ENCODE measurements at places on chromosomes 1 and 21. TPM values are rescaled to one million over a fixed set of nuclear protein-coding genes. Genes with fewer than 3 reads are reported as not detected.

The ALDH4A1 gene
- total RNA-seq = 8.0 TPM

GRCh38 chr1:101474039-101474665, 237.3 kb downstream of the S1PR1 start:
- H3K27ac ChIP-seq = no peak overlapping the region
- DNase-seq = no peak
- H3K4me1 ChIP-seq = no peaks in the 10 kb centered on the region
- peaks cover 24% of the 10 kb centered on the region for H3K27me3 ChIP-seq

DNA sequence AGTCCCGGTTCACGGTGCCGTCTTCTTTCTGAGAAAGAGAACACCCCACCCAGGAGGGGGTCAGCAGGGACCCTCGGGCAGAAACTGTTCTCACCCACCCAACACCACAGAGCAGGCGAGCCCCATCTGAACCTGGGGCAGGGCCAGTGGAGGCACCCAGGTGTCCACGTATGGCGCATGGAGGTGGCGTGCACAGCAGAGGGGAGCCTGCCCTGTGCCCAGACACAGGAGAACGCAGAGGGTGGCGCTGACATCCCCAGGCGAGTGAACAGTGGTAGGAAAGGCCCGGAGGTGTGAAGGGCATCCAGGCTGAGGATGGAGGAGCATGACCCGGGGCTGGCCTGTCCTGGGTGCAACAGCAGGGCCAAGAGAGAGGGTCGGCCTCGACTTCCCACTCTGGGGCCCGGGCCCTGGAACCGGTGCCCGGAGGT, 91.1 kb downstream of the STUM start:
- no peak overlapping the region for H3K4me3 ChIP-seq
- no peaks in the 10 kb centered on the region for H3K4me1 ChIP-seq

The C1orf185 gene
- total RNA-seq = not detected

GRCh38 chr21:39161064-39161463, 22.2 kb downstream of the PSMG1 start:
- no peak for DNase-seq
- no peaks in the 10 kb centered on the region for H3K36me3 ChIP-seq

The YIPF1 gene
- 35.3 TPM for total RNA-seq

The ZNHIT6 gene
- total RNA-seq = 15.0 TPM

DNA sequence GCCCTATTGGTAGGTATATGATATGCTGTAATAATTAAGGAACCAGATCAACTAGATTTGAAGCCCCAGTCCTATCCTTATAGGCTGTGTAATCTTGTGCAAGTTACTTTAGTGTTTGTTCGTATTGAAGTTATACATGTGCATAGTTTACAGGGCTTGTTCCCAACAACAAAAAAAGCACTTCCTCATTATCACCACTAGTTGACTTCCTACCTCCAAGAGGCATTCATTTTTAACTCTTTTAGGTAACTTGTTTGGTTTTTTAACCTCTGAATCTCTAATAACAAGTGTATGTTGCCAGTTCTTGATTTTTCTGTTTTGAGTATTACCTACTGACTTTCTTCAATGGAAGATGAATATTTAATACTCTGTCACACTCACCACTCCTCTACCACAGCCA, 71.9 kb downstream of the ST3GAL3 start:
- no peaks in the 10 kb centered on the region for H3K27me3 ChIP-seq
- no peaks in the 10 kb centered on the region for H3K4me1 ChIP-seq
- DNase-seq = no peak
- H3K4me3 ChIP-seq = no peak overlapping the region
- no peak overlapping the region for H3K27ac ChIP-seq

GRCh38 chr1:31645274-31645568, 545 bp upstream of the PEF1 start:
- no peaks in the 10 kb centered on the region for H3K36me3 ChIP-seq
- DNase-seq = no peak
- H3K4me1 ChIP-seq = peaks cover 12% of the 10 kb centered on the region
- H3K27ac ChIP-seq = peak overlapping the region; percentile 92

GRCh38 chr21:18722193-18722592, 318.6 kb upstream of the TMPRSS15 start:
- DNase-seq = no peak
- H3K4me3 ChIP-seq = no peak overlapping the region
- no peaks in the 10 kb centered on the region for H3K4me1 ChIP-seq
- H3K27ac ChIP-seq = no peak overlapping the region

DNA sequence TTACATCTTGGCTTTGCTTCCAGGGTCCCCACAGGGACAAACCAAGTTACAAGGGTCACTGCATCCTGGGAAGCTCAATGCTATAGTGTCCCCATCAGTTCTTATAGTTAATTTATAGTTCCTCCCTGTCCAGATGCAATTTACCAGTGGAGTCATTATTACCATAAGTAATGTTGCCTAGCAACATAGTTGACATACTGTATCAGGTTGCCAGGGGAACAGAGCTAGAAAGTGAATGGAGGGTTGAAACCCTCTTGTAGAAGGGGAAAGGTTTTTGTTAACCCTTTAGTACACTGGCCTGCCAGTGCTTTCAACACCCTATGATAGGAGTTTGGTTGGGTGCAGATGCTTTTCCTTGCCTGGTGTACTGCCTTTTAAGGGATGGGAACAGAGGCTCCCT, 34.3 kb upstream of the TTC4 start:
- no peaks in the 10 kb centered on the region for H3K36me3 ChIP-seq
- no peak overlapping the region for H3K4me3 ChIP-seq
- no peaks in the 10 kb centered on the region for H3K27me3 ChIP-seq
- peak overlapping the region; percentile 46 for H3K27ac ChIP-seq
- DNase-seq = no peak

GRCh38 chr1:235317168-235317567, 10.8 kb downstream of the ARID4B start:
- no peaks in the 10 kb centered on the region for H3K27me3 ChIP-seq
- no peak overlapping the region for H3K4me3 ChIP-seq
- H3K4me1 ChIP-seq = no peaks in the 10 kb centered on the region
- DNase-seq = no peak
- H3K36me3 ChIP-seq = peaks cover 44% of the 10 kb centered on the region
- no peak overlapping the region for H3K27ac ChIP-seq

- no peaks in the 10 kb centered on the region for H3K36me3 ChIP-seq
- peaks cover 11% of the 10 kb centered on the region for H3K4me1 ChIP-seq
- no peak overlapping the region for H3K4me3 ChIP-seq
- peaks cover 24% of the 10 kb centered on the region for H3K27me3 ChIP-seq
Observed at GRCh38 chr1:53732409-53732808, 6.6 kb downstream of the GLIS1 start.

GRCh38 chr1:231566496-231566895, 38.0 kb downstream of the TSNAX start:
- H3K4me3 ChIP-seq = no peak overlapping the region
- no peaks in the 10 kb centered on the region for H3K27me3 ChIP-seq
- DNase-seq = no peak
- no peaks in the 10 kb centered on the region for H3K4me1 ChIP-seq

- no peaks in the 10 kb centered on the region for H3K27me3 ChIP-seq
- no peak overlapping the region for H3K27ac ChIP-seq
- peaks cover 42% of the 10 kb centered on the region for H3K4me1 ChIP-seq
Observed at GRCh38 chr1:8662380-8663072, 154.9 kb downstream of the RERE start.
